Activated T-helper 1 cell treated with anti-CD3 and anti-CD28 coated beads, Interleukin-12 subunit alpha, Interleukin-12 subunit beta, Interleukin-2, Interleukin-4 antibody, amounts not matched to agents 30 ng/mL and 10 ng/mL and 1 ng/mL, durations not matched to agents 14 hours and 24 hours and 36 hours (primary cell): ENCODE measurements at places on chromosomes 11 and 22. TPM values are rescaled to one million over a fixed set of nuclear protein-coding genes. Genes with fewer than 3 reads are reported as not detected.

The GDPD4 gene
- total RNA-seq, result not detected in 2 replicates

The F2 gene
- not detected in 2 replicates for total RNA-seq

The LRRC75B gene
- total RNA-seq, result 2.4 and 2.8 TPM in 2 replicates

The BTG4 gene
- not detected in 2 replicates for total RNA-seq

The GP1BB gene
- not detected in 2 replicates for total RNA-seq

The FAM180B gene
- total RNA-seq, result 0.24 TPM in 1 of 2 replicates, not detected in the other

The BDNF gene
- not detected in 2 replicates for total RNA-seq

The DGCR6 gene
- total RNA-seq, result 0.71 and 1.1 TPM in 2 replicates

The CD3E gene
- total RNA-seq, result 630 and 646 TPM in 2 replicates

The IL17REL gene
- 0.05 TPM in 1 of 2 replicates, not detected in the other for total RNA-seq

The LRRC74B gene
- not detected in 2 replicates for total RNA-seq

The IGHMBP2 gene
- 39.0 and 42.3 TPM in 2 replicates for total RNA-seq

The MMP10 gene
- not detected in 2 replicates for total RNA-seq

The MEI1 gene
- 22.3 TPM in 2 replicates for total RNA-seq

The RAPSN gene
- total RNA-seq, result 0.51 and 0.62 TPM in 2 replicates

The PLEKHB1 gene
- 1.3 and 2.0 TPM in 2 replicates for total RNA-seq
